DND-41 (cell line): ENCODE measurements at places on chromosomes 12 and 14.
A peak's percentile ranks its signal among the peaks of the same experiment; 100 is the strongest.

GRCh38 chr12:121086781-121087295 lies 45.8 kb upstream of the P2RX7 start:
- DNase-seq, result no peak

GRCh38 chr12:94074980-94075629 lies 73.3 kb upstream of the PLXNC1 start:
- DNase-seq, result peak; percentile 29

- DNase-seq, result no peak
Measured at GRCh38 chr12:28708918-28709371, 440.1 kb upstream of the FAR2 start.

DNA sequence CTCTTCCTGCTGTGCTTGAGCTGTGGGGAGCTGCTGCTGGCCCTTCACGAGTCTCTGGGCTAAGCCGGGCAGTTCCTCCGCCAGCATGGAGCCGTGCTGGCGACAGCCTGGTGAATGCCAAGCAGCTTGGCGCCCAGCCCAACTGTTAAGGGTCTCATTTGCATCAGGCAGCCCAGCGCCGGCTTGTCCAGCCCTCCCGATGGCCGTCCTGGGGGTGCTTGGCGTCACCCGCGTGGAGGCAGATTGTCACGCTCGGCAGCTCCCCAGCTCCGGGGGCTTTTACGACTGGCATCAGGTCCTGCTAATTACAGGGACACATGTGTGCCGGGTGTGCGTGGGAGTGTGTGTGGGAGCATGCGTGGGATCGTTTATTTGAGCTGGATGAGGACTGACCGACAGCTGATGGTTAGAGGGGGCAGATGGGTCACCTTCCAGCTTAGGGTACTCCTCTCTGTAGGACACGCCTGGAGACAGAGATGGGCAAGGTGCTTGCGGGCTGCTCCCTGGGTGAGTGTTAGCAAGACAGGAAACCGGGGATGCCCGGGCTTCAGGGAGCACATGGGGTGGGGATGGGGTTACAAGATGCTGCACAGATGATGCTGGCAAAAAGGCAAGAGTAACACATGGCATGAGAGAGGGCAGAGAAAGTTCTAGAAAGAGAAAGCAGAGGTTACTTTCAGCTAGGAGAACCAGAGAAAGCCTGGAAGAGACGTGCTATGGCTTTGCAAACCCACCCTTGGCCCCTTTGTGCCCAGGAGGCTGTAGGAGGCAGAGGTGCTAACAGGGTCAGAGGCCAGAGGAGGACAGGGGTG lies 64.1 kb downstream of the KIF26A start:
- DNase-seq, result no peak

GRCh38 chr12:30400349-30400748 lies 295.3 kb downstream of the IPO8 start:
- DNase-seq, result no peak

DNA sequence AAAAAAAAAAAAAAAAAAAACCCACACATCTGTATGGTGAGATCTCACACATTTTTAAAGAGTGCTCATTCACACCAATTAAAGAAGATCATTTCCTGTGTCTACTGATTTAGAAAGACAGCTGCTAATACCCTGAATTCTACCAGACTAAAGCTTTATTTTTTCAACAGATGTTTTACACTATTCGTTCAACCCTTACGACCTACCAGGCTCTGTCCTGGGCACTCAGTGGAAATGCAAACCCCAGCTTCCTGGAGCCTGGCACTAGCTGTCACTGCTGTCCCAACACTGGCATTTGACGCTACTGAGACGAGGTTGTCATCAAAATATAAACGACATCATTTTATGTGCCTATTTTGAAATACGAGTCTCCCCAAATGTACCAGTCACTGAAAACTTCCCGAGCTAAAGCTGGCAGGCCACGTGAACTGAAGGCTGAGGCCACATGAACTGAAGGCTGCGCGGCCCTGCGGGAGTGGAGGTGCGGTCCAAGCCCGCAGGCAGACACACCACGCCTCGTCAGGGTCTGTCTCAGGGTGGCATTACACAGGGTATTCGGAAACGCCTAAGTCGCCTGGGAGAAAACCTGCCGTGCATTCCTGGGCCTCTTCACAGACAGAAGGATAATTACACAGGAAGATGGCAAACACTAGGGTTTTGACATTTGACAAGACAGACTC lies 27.2 kb downstream of the SLC15A4 start:
- no peak for DNase-seq

- no peak for DNase-seq
Measured at GRCh38 chr14:68384335-68384734, 408.5 kb downstream of the ZFP36L1 start.

GRCh38 chr12:72493407-72493806 lies 221.2 kb downstream of the TRHDE start:
- no peak for DNase-seq

- no peak for DNase-seq
Measured at GRCh38 chr12:46509135-46509534, 136.6 kb upstream of the SLC38A2 start.

DNA sequence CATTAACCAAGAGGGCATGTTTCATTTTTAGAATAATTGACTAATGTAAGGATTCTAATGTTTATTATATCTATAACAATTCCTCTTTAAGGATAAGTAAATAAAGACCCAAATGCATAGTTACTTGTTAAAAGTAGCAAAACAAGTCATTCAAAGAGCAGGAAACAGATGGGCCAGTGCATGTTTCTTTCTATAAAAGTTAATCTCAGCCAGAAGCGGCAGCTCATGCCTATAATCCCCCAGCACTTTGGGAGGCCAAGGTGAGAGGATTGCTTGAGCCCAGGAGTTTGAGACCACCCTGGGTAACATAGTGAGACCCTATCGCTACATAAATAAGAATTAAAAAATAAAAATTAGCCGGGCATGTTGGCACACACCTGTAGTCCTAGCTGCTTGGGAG lies 391.0 kb upstream of the RGS6 start:
- DNase-seq, result no peak

- DNase-seq, result no peak
Measured at GRCh38 chr12:8665759-8666158, 3.1 kb upstream of the MFAP5 start.

- peak; percentile 1 for DNase-seq
Measured at GRCh38 chr14:101241807-101242278, 319.5 kb upstream of the DIO3 start.

- peak; percentile 7 for DNase-seq
Measured at GRCh38 chr12:109389146-109389545, 41.4 kb downstream of the MYO1H start.

- no peak for DNase-seq
Measured at GRCh38 chr12:92552412-92553108, 150.2 kb upstream of the PLEKHG7 start.

DNA sequence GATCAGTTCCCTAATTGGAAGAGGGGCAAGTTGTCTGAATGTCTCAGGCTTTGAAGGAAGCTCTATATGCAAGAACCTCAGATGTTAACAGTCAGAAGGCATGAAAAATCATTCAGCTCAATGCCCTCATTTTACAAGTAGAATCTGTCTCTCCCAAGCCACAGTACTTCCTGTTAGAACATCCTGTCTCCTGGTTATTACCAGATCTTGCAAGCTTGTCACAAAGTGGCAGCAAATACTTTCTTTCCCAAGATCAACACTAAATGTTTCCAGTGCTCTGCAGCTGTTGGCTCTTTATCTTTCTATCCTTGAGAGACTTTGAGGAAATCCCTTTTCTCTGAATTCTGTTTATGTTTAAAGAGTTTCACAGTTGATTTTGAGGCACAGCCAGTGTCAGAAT lies 235.5 kb downstream of the AKAP6 start:
- peak; percentile 29 for DNase-seq

GRCh38 chr12:57724003-57724935 lies 14.3 kb downstream of the AGAP2 start:
- DNase-seq, result no peak

- DNase-seq, result no peak
Measured at GRCh38 chr12:39824505-39825212, 205.1 kb upstream of the ABCD2 start.

- DNase-seq, result no peak
Measured at GRCh38 chr12:31685801-31686200, 26.3 kb downstream of the ETFBKMT start.

DNA sequence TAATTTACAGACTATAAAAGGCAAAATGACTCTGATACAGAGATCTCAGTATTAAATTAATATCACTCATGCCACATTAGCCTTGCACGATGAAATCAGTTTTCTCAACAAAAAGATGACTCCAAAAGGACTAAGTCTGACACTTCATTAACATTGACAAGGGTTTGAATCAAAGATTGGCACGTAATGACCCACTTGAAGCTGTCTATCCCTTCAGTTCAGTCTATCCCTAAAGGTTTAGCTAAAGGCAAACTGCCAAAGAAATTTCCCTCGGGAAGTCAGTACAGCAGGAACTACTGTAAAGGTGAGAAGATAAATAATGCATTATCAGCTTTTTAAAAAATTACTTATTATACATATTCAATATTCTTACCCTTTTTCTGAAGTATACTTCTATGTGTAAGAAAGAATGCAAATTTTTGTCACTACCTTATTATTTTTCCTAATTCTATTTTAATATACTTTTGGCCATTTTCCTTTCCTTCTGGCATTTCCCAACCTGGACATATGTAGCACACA lies 127.1 kb downstream of the NELL2 start:
- no peak for DNase-seq

DNA sequence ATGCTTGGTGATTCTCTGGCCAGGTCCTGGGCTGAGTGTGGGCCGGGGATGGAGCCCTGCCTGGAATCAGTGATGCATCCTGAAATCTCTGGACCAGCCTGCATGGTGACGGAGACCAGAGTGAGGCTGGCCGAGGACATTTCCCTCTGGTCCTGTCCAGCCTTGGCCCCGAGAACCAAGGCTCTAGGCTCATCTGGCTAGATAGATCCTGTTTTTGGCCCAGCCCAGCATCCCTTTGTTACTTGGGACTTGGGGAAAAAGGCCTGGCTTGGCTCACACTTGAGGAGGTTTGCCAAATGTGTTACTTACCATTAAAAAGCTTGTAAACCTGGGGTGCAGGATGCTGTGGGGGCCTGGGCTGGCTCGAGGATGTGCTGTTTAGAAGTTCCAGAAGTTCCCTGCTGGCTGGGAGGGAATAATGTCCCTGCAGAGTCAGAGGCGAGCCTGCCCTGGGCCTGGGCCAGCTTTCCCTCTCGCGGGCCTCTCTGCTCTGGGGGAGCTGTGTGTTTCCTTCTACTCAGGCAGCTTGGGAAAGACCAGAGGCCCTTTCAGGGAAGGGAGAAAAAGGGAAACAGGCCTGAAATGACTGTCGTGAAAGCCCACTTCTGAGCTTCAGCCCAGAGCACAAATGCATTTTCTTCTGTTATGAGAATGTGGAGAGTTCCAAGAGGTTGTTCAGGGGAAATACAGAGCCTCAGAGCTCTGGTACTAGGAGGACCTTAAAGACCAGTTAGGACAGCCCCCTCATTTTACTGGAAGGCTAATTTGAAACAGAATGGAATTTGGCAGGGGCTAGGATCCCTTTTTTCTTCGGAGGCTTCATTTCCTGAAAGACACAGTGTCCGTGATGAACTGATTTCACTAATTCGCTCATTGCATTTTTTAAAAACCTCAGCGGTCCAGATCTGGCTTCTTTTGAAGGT lies 47.2 kb upstream of the CTDSP2 start:
- DNase-seq, result no peak

DNA sequence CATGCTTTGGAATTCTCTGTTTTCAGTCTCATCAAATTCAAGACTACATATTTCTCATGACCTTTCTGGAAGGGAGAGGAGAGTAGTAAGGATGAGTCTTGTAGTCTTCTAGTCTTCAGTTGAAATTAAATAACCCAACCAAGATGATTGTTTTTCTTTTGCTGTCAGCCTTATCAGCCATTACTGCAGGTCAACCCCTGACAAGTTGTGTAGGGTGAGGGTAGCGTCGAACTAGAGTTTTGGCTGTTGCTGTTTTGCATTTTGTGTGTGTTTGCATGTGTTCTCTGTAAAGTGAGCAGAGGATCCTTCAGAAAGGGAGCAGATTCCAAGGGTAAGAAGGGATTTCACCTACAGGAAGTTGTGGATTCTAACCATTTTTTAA lies 28.4 kb downstream of the DIP2B start:
- DNase-seq, result no peak

DNA sequence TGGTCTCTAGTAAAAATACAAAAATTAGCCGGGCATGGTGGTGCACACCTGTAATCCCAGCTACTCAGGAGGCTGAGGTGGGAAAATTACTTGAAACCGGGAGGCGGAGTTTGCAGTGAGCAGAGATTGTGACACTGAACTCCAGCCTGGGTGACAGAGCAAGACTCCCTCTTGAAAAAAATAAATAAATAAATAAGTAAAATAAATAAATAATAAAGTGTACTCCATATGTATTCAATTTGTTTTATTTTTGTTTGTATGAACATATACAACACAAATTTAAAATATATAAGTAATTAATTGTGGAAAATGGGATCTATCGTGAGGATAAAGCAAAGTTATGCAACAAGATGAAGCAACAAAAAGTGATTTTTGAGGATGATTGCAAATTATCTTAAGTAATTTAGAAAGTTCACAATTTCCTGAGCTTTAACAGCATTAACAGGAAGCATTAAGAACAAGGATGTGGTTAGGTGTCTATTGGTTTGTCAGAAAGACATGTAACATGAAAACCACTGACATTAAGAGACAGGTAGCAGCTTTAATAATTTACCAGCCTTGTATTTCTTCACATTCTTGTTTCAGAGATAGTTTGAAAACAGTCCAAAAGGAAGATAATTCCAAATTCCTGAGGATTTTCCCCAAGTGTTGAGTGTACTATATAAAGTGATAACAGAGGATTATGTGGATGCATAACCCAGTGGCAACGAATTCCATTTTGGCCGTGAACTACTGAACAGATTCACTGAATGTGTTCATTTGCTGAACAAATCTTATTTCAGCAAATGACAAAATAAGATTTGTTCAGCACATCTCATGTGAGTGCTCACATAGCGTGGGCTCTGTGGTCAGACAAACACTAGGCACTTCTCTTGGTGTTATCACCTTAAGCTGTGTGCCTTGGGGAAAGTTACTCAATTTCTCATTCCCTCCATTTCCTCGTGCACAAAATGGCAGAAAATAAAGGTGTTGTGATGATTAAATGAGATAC lies 68.6 kb upstream of the RESF1 start:
- peak; percentile 40 for DNase-seq

- DNase-seq, result no peak
Measured at GRCh38 chr12:80939231-80939950, 1.7 kb upstream of the LIN7A start.

DNA sequence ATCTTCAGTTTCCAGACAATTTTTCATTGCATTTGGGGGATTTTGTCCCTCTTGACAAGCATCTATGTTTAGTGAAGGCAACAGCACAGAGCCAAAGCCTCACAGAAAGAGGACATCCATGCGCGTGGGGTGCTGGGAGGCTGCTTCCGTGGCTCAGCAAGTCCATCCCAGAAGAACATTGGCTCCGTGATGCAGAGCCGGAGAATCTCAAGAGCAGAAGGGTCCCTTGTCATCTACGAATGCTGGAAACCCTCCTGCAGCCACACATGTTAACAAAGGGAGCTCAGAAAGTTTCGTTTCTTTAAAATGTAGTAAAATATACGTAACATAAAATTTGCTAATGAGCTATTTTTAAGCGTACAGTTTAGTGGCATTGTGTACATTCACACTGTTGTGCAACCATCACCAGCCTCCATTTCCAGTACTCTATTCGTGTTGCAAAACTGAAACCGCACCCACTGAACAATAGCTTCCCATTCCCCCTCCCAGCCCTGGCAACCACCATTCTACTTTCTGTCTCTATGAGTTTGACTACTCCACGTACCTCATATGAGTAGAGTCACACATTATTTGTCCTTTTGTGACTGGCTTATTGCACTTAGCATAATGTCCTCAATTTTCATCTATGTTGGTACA lies 185.9 kb downstream of the TTC7B start:
- no peak for DNase-seq

- no peak for DNase-seq
Measured at GRCh38 chr12:54328595-54329337, 3.8 kb downstream of the COPZ1 start.

- DNase-seq, result no peak
Measured at GRCh38 chr12:100900808-100901207, 106.2 kb downstream of the ANO4 start.
